ENCODE measurements at places on chromosomes 7 and 10. TPM values are rescaled to one million over a fixed set of nuclear protein-coding genes. Genes with fewer than 3 reads are reported as not detected.

CYP26C1 gene
- not detected for total RNA-seq

PRSS37 gene
- total RNA-seq, result not detected

DNA sequence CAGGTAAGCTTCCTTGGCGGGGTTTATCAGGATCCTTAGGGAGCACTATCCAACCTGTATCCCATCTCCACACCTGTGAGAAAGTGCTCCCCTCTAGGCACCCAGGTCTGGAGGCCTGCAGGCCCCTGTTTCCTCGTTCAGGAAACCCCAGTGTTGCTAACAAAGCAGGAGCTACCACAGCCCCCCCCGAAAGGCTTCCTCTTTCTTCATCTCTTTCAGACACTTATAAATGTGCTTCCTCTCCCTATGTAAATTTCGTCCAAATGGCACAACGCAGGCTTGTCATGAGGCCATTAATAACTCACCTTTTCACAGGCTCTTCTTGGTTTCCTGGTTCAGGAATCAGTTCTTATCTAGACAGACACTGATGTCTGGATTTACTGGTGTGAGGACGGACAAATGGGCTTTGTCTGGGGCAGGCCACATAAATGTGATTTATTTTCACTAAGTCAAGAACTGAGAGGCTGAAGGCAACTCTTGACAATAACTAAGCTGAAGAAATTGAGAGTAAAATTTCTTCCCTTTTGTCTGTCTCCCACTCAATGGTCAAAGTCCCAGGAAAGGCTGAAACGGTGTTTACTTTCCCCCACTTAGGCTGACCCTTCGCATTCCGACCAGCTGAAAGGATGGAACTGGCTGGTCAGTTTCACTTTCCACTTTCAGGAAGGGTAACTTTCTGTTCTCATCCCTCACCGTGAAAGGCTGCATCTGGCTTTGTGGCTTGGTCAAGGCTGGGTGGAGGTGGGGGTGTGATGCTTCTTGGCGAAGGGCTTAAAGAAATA is 46.8 kb downstream of the PIK3AP1 start:
- DNase-seq, result peak; percentile 79

GRCh38 chr7:30201161-30201666 is 66.4 kb downstream of the MTURN start:
- no peak for DNase-seq

GRCh38 chr7:144455040-144455404 is 51.5 kb upstream of the NOBOX start:
- DNase-seq, result no peak

- DNase-seq, result no peak
These were observed 23.0 kb downstream of the BZW2 start for GRCh38 chr7:16668978-16669377.

Data from astrocyte (in vitro differentiated cells and primary cell).